Sigmoid colon (tissue), 7 donors: ENCODE measurements at places on chromosomes 13 and 19. TPM values are rescaled to one million over a fixed set of nuclear protein-coding genes. Genes with fewer than 3 reads are reported as not detected.

GRCh38 chr13:67168384-67168783 is 61.8 kb downstream of the PCDH9 start:
- no peaks in the 10 kb centered on the region for H3K36me3 ChIP-seq
- no peaks in the 10 kb centered on the region for H3K27me3 ChIP-seq
- DNase-seq = no peak

DNA sequence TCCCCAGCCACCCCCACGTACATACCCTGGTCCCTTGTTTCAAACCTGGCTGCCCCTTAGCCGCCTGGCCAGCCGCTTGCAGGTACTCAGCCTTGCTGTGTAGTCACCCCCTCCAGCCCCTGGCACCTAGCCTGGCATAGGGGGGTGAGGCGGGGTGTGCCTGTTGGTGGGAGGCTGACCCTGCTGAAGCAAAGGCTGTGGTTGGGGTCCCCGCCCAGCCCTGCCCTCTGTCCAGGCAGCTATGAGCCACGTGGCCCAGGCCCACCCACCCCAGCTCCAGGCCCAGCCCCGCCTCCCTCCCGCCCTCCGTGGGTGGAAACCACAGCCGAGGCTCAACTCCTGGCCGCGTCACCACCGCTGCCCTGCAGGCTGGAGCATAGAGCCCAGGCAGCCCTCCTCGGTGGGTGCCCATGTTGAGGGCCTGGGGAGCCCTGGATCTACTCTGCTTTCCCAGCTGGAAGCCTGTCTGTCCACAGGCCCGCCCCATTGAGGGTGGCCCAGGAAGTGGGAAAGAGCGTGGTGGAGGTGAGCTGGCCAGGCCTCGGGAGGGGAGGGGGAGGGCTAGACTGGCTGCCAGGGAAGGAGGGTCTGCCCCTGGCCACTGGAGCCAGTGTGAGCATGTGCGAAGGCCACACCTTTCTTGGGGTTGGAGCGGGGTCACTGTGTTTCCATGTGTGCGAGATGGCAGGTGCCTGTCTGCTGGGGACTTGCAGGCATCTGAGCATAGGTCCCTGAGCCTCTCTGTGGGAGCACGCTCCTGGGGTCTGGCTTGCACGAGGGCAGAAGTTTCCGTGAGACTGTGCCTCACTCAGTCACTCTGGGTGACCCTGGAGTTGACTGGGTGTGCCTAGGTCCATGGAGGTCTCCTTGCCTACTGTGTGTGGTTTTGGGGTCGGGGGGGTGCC is 31.0 kb downstream of the PAK4 start:
- DNase-seq = no peak
- H3K27ac ChIP-seq = no peak overlapping the region
- peaks cover 5% of the 10 kb centered on the region for H3K36me3 ChIP-seq
- H3K27me3 ChIP-seq = no peaks in the 10 kb centered on the region
- no peak overlapping the region for H3K4me3 ChIP-seq

DNA sequence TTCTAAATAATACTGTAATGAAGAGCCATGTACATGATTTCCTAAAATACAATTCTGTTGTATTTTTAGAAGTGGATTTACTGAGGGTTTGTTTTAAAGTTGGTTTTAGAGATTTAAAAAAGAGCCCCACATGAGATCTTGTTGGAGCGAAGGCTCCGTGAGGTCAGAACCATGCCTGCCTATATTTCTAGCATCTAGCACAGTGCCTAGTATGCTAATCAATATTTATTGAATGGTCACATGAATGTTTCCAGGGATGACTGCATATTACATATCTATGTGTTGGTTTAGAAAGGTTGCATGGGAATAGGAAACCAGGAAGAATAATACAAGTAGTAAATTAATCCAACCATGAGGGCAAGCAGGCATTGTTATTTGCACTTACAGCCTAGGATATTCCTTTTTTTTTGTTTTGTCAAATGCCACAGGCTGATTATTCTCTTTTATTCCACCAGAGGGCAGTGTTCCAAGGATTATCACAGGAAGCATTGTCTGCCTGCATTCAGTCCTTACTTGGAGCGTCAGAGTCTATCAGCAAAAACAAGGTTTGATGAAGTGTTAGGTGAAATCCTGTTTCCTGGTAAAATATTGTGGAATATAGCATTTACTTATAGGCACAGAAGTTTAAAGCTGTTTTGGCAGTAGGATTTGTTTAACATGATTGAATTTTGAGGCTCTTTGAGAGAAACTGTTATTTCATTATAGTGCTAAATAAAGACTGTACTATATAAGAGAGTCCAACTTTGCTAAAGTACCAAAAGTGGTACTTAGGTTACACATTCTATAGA is 46.8 kb downstream of the COG3 start:
- H3K36me3 ChIP-seq = no peaks in the 10 kb centered on the region
- no peaks in the 10 kb centered on the region for H3K4me1 ChIP-seq
- H3K4me3 ChIP-seq = no peak overlapping the region
- H3K27ac ChIP-seq = no peak overlapping the region
- no peak for DNase-seq

- no peaks in the 10 kb centered on the region for H3K27me3 ChIP-seq
- no peak overlapping the region for H3K27ac ChIP-seq
- no peaks in the 10 kb centered on the region for H3K4me1 ChIP-seq
- no peak for DNase-seq
These were observed 67.4 kb upstream of the CLDN10 start for GRCh38 chr13:95485045-95485517.

DNA sequence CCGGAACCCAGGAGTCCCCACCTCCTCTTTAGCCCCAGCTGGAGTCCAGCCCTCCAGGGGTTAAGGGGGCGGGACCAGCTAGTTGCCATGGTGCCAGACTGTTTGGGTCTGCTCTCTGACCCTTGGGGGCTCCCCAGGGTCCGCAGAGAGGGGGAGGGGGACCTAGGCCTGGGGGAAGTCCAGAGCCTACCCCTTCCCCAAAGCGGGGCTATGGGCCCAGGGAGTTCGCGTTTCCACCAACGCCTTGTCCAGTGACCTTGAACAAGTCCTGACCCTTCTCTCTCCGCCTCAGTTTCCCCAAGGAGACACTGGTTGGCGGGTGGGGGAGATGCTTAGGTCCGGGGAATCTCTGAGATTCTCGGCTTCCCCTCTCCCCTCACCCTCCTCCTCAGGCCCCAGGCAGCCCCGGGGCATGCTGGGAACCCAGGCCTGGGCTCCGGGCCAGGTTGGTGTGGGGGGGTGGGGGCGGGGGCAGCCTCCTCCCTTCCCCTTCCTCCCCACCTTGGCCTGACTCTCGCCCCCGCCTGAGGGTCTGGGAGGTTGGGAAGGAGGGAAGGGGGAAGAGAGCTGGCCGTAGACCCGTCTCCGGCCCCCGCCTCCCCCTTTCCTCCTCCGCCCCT is 2.6 kb upstream of the SPACA6 start:
- H3K36me3 ChIP-seq = peaks cover 7% of the 10 kb centered on the region
- peaks cover 48% of the 10 kb centered on the region for H3K4me1 ChIP-seq
- DNase-seq = peak; percentile 89
- no peaks in the 10 kb centered on the region for H3K27me3 ChIP-seq
- H3K27ac ChIP-seq = peak overlapping the region; percentile 100
- peak overlapping the region; percentile 89 for H3K4me3 ChIP-seq

- peaks cover 46% of the 10 kb centered on the region for H3K4me1 ChIP-seq
- peaks cover 20% of the 10 kb centered on the region for H3K36me3 ChIP-seq
- H3K27ac ChIP-seq = peak overlapping the region; percentile 61
These were observed 3.6 kb downstream of the PRMT1 start for GRCh38 chr19:49680421-49681351.

- no peak for DNase-seq
- no peaks in the 10 kb centered on the region for H3K27me3 ChIP-seq
- H3K4me3 ChIP-seq = no peak overlapping the region
- H3K27ac ChIP-seq = no peak overlapping the region
- H3K4me1 ChIP-seq = peaks cover 5% of the 10 kb centered on the region
These were observed 126.1 kb downstream of the FGF9 start for GRCh38 chr13:21796775-21797514.

DNA sequence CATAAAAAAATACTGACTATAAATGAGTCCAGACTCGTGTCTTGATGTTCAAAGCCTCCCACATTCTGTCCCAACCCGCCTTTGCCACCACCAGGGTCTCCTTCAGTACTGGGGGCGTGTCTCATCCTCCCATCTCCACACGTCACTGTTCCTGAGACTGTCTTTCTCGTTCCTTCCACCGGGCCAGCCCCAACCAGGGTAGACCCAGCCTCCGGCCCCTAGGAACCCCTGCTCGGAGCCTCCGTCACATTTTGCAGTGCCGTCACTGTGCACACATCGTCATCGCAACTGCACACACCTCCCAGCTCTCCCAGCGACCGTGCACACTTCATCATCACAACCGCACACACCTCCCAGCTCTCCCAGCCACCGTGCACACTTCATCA is 73.4 kb downstream of the SPACA7 start:
- peaks cover 36% of the 10 kb centered on the region for H3K27me3 ChIP-seq
- no peak overlapping the region for H3K4me3 ChIP-seq
- no peak for DNase-seq
- H3K36me3 ChIP-seq = no peaks in the 10 kb centered on the region
- H3K4me1 ChIP-seq = no peaks in the 10 kb centered on the region

DNA sequence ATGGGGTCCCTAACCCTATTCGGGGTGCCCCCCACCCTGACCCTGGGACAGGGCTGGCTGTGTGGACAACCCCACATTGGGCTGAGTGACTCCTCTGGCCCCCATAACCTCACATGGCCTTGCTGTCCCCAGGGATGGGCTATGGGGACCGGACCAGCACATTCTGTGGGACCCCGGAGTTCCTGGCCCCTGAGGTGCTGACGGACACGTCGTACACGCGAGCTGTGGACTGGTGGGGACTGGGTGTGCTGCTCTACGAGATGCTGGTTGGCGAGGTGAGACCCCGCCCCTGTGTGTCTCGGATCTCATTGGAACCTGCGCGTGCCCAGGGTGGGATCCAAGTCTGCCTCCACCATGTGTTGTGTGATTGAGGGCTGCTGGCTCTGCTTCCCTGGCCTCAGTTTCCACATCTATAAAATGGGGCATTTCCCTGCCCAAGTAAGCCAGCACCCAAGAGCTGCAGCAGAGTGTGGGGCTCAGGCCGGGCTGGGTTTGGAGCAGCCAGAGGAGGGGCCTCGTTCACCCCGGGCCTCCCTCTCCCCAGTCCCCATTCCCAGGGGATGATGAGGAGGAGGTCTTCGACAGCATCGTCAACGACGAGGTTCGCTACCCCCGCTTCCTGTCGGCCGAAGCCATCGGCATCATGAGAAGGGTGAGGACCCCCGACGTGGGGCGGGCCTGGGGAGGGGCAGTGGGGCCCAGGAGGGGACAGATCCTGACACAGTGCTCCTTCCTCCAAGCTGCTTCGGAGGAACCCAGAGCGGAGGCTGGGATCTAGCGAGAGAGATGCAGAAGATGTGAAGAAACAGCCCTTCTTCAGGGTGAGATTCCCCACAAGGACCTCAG is 4.9 kb downstream of the PTGER1 start:
- H3K27ac ChIP-seq = no peak overlapping the region
- peaks cover 26% of the 10 kb centered on the region for H3K36me3 ChIP-seq
- H3K4me1 ChIP-seq = peaks cover 30% of the 10 kb centered on the region
- no peak overlapping the region for H3K4me3 ChIP-seq
- peaks cover 30% of the 10 kb centered on the region for H3K27me3 ChIP-seq

- H3K4me3 ChIP-seq = no peak overlapping the region
- no peak overlapping the region for H3K27ac ChIP-seq
- DNase-seq = no peak
- no peaks in the 10 kb centered on the region for H3K27me3 ChIP-seq
- peaks cover 15% of the 10 kb centered on the region for H3K36me3 ChIP-seq
These were observed 6.0 kb downstream of the PLPPR2 start for GRCh38 chr19:11361037-11361770.

- no peak for DNase-seq
- H3K27ac ChIP-seq = no peak overlapping the region
- H3K36me3 ChIP-seq = no peaks in the 10 kb centered on the region
- H3K4me1 ChIP-seq = no peaks in the 10 kb centered on the region
These were observed 260.0 kb downstream of the FGF14 start for GRCh38 chr13:102141625-102142472.

DNA sequence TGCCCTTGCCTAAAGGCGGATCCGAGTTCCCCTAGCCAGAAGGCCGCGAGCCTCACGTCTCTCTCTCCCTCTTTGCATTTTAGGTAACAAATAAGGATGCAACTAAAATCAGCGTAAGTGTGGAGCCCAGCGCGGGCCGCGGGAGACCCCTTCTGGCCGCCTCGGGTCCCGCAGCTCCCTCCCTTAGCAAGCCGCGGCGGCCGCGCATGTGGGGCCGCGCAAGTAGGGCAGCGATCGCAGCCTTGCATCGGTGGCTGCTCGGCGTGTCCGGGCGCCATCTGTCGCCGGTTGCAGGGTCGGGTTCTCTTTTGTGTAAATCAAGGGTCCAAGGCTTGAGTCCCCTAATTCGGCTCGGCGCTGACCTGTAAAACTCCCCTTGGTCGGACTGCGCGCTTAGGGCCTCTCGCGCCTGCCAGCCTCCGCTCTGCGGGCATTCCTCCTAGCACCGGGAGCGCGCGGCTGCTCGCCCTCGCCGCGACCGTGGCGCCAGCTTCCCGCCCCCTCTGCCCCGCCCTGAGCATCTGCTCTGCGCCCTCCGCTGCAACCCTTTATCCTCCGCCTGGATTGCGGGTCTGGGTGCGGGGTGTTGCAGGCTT is 2.7 kb downstream of the VSTM2B start:
- no peak overlapping the region for H3K27ac ChIP-seq
- H3K36me3 ChIP-seq = no peaks in the 10 kb centered on the region
- H3K27me3 ChIP-seq = peaks cover 100% of the 10 kb centered on the region
- H3K4me1 ChIP-seq = peaks cover 60% of the 10 kb centered on the region
- DNase-seq = peak; percentile 66

- no peak for DNase-seq
- no peaks in the 10 kb centered on the region for H3K36me3 ChIP-seq
- no peaks in the 10 kb centered on the region for H3K27me3 ChIP-seq
- H3K27ac ChIP-seq = peak overlapping the region; percentile 94
- H3K4me1 ChIP-seq = peaks cover 40% of the 10 kb centered on the region
These were observed 1.0 kb upstream of the CHAMP1 start for GRCh38 chr13:114313061-114313860.

- H3K4me1 ChIP-seq = no peaks in the 10 kb centered on the region
- H3K36me3 ChIP-seq = no peaks in the 10 kb centered on the region
- no peak for DNase-seq
- no peak overlapping the region for H3K27ac ChIP-seq
- H3K27me3 ChIP-seq = no peaks in the 10 kb centered on the region
These were observed 23.5 kb downstream of the FAM187B start for GRCh38 chr19:35204799-35205732.

DNA sequence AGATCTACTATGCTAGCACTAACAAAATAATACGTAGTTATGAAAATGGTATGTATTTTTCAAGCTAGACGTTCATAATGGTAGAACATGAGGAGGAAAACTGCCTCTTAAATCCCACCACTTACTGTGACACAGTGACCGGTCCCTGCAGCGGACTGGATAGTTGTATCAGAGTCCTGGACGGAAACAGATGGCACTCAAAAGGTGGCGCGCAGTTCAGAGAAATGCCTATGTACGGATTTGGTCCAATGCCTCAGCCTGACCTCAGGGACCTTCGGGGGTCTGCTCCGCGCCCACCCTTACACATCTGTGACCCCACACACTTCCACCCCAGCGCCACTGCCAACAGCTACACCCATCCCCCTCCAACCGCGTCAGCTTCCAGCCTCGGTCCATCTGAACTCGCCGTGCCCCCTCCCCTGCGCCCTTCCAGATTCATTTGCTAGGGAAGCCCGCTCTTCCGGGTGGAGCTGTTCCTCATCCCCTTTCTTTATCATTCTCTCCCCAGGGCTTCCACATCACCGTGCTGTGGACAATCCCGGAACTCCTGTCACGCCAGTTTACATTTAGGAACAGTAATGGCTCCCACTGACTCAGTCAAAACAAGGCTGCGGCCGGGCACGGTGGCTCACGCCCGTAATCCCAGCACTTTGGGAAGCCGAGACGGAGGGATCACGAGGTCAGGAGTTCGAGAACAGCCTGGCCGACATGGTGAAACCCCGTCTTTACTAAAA is 792 bp upstream of the LENG8 start:
- H3K4me3 ChIP-seq = peak overlapping the region; percentile 83
- peaks cover 56% of the 10 kb centered on the region for H3K36me3 ChIP-seq
- peaks cover 39% of the 10 kb centered on the region for H3K4me1 ChIP-seq
- peak; percentile 84 for DNase-seq
- peak overlapping the region; percentile 98 for H3K27ac ChIP-seq

The ZNF345 gene
- total RNA-seq = 5.9 TPM
